GM12864 (cell line): ENCODE measurements at places on chromosomes 6 and 20.

DNA sequence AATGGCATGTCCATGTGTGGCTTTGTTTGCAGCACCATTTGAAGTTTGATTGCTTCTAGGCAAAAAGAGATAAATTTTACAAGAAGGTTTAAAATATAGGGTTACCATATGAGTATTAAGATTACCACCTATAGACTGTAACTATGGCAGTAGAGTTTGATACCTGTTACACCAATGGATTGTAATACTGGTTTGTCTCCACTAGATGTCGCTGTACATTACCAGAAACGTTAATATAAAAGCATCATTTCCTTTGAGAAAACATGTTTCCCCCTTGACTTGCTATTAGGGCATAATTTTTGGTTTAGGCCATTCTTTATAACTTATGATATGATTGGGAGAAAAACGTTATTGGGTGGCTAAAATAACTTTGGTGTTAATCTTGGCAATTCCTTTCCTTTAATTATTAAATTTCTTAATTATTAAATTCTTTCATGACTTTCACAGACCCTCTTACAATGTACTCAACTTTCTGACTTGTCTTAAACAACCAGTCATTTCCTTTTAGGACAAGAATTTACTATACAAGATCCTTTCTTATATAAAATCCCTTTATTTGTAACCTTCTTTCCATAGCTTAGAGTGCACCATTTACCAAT lies 42.8 kb downstream of the HLA-DPB1 start:
- no peak for DNase-seq

- peak; percentile 26 for DNase-seq
Observed at GRCh38 chr20:20207872-20208271, 155.5 kb downstream of the CFAP61 start.

DNA sequence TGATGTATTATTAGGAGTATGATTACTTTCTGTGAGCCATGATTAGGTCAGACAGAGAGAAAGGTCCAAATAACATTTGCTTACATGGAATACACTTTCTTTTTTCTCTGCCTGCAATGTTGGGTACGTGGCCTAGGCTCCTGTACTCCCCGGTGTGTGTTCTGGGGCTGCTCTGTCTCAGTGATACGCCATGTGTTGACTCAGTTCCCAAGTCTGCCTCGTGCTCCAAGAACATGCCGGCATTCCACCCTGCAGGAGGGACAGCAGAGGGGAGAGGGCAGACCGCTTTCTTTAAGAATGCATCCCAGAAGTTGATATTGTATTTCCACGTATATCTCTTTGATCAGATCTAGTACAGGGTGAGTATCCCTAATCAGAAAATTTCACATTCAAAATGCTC lies 33.3 kb upstream of the THBS2 start:
- DNase-seq = no peak

GRCh38 chr6:141501616-141502015 lies 631.1 kb upstream of the GJE1 start:
- no peak for DNase-seq

GRCh38 chr6:38214159-38214558 lies 394.6 kb downstream of the ZFAND3 start:
- DNase-seq = no peak

DNA sequence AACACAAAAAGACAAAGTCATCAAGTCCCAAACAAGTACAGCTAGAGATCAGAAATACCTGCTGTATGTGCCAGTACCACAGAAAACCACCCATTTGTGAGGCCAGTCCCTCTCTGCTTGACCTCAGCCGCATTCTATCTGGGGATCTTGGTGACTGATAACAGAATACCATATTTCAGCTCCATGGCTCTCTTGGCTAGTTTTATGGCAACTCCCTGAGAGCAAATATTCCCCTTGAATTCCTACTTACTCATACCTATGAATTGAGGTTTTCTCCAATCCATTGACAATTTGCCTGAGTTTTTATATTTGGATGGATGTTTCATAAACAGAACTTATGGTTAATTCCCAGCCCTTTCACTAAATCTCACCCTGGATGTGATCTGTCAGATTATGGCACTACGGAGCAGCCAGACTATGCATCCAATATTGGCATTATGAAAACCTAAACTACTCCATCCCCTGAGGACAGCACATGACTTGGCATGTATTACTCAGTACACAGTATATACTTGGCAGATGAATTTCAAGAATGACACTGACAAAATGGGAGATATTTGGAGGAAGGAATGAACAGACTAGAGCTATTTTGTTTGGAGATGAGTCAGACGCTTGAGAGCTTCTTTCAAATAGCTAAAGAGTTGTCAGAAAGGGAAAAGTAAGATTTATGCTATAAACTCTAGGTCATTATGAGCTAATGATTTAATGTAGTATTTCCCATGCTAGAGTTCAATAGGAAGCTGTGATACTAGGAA lies 95.7 kb downstream of the PRDM1 start:
- DNase-seq = no peak

- no peak for DNase-seq
Observed at GRCh38 chr6:83218646-83219045, 25.5 kb downstream of the RWDD2A start.

- DNase-seq = no peak
Observed at GRCh38 chr6:167690931-167691330, 135.8 kb upstream of the AFDN start.

- DNase-seq = no peak
Observed at GRCh38 chr6:128174724-128175123, 273.9 kb upstream of the THEMIS start.

- no peak for DNase-seq
Observed at GRCh38 chr6:106730718-106731117, 101.3 kb downstream of the QRSL1 start.

GRCh38 chr6:127302728-127303660 lies 36.3 kb downstream of the RNF146 start:
- peak; percentile 19 for DNase-seq

GRCh38 chr6:35299674-35300073 lies 2.1 kb downstream of the DEF6 start:
- no peak for DNase-seq

- DNase-seq = no peak
Observed at GRCh38 chr6:13296536-13296997, 31.8 kb downstream of the TBC1D7 start.

GRCh38 chr20:54026295-54027064 lies 43.9 kb downstream of the BCAS1 start:
- no peak for DNase-seq

DNA sequence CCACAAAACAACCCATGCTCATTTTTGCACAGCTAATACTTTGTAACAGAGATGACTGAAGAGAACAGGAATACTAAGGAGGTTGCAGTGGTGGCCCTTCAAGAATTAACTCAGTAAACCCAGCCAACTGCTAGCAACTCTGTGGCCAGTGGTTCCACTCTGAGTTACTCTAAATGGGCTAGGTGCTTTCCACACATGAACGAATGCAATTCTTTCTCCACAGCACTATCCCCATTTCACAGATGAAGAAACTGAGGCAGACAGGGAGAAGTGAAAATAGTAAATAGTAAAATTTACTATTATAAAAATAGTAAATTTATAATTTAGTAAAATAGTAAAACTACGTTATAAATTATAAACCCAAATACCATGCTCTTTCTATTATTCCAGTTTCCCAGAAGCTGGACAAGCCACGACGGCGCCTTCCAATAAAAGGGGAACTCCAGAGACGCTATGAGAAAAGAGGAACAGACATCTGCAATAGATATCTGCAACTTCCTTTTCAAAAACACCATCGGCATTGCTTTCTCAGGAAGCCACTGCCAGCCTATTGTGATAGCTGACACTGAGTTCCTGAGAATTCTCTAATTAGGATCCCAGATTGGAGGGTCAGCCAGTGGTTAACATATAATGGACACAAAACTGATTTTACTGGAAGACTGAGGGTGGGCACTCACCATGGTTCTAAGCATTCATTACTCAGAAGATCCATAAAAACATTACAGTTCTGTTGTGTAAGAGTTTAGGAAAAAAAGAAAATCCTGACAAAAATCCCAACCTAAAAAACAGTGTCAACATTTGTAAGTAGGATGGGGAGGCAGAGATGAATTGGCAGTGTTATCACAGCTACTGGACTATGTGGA lies 16.2 kb downstream of the FKBP1A start:
- no peak for DNase-seq

DNA sequence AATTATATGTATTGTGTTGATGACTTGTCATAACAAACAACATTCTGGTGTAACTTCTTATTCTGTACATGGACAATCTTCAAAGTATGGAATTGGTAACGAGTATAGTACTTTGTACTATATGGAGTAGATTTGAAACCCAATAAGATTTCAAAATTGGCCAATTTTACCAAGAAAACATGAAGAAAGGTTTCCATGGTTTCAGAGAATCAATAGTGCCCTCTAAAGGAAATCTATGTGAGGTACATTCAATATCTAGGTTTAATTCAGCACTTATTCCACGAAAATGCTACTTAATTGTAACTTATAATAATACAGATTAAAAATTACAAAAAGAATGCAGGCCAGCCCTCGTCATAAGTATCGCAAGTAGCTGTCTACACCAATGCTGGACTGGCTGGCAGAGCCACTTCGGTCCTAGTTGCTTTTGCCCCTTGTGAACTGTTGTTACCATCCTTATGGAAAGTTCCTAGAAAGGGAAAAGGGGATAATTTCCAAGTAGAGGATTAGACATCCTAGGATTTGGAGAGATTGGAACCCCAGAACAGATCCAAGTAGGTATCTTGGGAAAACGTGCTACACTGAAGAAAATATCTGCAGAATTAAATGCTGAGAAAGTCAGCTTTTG lies 70.9 kb downstream of the LCA5 start:
- DNase-seq = no peak

GRCh38 chr6:41970436-41970846 lies 28.8 kb upstream of the CCND3 start:
- no peak for DNase-seq

DNA sequence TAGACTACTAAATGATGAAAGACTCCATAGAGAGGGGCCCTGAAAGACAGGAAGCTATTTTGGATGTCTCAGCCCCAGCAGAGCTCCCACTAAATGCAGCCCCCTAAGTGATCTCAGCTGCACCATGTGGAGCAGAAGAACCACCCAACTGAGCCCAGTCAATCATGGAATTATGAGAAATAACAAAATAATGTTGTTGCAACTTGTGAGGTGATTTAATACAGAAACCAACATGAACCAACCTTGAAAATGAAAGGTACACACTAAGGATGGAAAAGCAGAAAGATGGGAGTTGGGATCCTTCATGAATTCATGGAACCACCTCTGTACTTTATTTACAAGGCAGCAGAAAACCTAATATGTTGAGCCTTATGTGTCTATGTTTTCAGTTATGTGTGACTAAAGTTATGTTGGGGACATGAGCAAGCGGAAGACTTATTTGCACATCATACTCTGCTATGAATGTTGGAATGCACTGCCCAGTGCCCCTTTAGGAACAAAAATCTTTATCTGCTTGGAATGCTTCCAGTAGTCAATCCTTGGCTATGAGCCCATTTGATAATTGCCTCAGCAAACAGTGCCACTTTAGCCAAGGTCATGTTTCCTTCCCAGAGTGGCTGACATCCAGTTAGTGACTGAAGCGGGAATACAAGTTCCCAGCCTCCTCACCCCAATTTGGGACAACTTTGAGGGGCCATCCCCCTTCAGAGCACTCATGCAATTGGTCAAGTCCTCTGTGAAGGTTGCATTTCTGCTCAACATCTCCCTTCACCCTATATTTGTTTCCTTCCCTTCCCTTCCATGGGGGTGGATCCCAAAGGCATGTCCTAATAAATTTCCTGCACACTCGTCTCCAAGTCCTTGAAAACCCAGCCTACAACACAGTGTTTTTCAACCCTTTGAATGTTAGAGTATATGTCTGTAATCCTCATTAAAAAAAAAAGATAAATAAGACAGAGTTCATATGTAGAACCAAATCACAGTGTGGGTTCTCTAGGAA lies 18.4 kb downstream of the TP53RK start:
- no peak for DNase-seq

- no peak for DNase-seq
Observed at GRCh38 chr20:17882065-17882833, 86.3 kb downstream of the SNX5 start.
